D341Med (cell line): ENCODE measurements at places on chromosomes 4 and X.
A peak's percentile ranks its signal among the peaks of the same experiment; 100 is the strongest.

GRCh38 chrX:116462822-116463221 is at the start of gene CT83:
CT83 (minus strand) TSS chrX:116462976; CDS start chrX:116462856, 120 bp downstream.
- DNase-seq = no peak

- no peak for DNase-seq
Measured at GRCh38 chr4:163833669-163834068, 339.2 kb downstream of the TMA16 start.

- DNase-seq = no peak
Measured at GRCh38 chr4:78926826-78927225, 12.4 kb downstream of the PAQR3 start.

GRCh38 chrX:119132961-119133360 is 5.3 kb upstream of the KIAA1210 start:
- DNase-seq = no peak

GRCh38 chr4:2800691-2801596 is 8.1 kb downstream of the SH3BP2 start:
- no peak for DNase-seq

DNA sequence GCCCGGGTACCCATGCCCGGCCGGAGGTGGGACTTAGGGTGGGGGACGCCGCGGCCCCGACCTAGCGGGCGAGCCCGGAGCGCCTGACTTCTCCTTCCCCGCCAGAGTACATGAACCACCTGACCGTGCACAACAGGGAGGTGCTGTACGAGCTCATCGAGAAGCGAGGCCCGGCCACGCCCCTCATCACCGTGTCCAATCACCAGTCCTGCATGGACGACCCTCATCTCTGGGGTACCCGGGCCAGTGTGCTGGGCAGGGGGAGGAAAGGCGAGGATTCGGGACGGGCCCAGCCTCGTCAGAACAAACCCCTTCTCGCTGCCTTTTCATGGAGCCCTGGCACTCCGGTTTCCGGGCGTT is 622 bp downstream of the TAFAZZIN start:
- peak; percentile 77 for DNase-seq
